ENCODE measurements at places on chromosomes 1 and 21.

GRCh38 chr1:193763266-193763665 is 576.9 kb upstream of the B3GALT2 start:
- DNase-seq: no peak

DNA sequence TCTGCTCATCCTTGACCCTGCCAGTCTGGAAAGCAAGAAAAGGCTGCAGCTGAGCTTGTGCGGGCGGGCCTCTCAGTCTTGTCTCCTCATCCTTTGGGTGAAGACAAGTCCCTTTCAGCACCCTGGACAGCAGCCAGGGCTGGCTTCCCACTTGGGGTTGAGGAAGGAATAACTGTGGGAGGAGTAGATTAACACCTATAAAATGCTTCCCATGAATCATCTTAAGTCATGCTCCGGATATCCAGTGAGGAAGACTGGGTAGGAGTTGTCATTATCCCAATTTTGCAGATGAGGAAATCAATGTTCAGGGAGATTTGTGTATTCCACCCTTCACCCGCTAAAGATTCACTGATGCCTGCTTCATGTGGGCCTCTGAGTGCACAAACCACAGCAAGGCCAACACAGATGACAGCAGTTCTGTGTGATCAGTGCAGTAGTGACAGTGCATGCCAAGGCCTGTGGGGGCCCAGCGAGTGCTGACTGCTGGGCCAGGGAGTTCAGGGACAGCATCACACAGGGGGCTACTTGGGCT is 20.1 kb upstream of the COL16A1 start:
- DNase-seq: peak; percentile 51

DNA sequence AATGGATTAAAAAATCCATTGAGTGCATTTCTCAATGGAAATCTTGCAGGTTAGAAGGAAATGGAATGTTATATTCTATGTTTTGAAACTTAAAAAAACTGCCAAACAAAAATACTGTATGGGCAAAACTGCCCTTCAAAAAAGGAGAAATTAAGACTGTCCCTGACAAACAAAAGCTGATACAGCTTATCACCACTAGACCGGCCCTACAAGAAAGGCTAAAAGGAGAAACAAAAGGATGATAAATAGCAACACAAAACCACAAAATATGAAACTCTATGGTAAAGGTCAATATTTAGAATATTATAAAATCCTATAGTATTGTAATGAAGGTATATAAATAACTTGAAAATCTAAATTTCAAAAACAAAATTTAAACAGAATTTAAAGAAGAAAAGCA is 60.0 kb downstream of the SLC25A24 start:
- no peak for DNase-seq

- no peak for DNase-seq
These were observed 35.3 kb upstream of the FCER1A start for GRCh38 chr1:159266832-159267231.

- DNase-seq: no peak
These were observed 58.6 kb downstream of the TLR5 start for GRCh38 chr1:223084464-223084866.

DNA sequence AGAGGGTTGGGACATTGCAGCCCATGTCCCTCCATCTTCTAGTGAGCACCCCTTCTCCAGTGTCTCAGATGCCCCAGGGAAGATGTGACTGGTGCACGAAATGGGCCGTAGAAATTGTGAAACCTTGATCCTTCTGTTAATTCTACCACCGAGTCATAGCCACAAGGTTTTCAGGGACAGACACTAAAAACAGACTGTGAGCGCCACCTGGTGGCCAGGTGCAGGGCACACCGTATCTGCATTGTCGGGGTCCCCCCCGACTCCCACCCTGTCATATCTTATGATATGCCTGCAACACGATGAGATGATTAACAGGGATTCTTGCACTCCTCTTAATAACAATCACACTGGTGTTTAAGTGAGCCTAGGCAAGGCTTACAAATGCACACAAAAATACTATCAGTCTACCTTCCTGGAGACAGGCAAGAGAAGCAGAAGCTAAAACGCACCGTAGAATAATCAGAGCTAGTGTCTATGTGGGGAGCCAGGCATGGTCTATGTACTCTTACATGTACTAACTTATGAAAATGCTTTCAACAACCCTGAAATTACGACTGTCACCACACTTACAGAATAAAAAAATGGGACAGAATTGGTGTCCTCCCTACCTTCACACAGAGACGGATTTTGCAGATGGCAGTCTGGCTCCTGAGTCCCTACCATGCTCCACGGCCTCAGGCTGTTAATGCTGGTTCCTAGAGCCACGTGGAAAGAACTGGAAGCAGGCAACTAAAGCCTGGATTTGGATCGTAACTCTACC is 57.9 kb downstream of the FHAD1 start:
- DNase-seq: no peak

DNA sequence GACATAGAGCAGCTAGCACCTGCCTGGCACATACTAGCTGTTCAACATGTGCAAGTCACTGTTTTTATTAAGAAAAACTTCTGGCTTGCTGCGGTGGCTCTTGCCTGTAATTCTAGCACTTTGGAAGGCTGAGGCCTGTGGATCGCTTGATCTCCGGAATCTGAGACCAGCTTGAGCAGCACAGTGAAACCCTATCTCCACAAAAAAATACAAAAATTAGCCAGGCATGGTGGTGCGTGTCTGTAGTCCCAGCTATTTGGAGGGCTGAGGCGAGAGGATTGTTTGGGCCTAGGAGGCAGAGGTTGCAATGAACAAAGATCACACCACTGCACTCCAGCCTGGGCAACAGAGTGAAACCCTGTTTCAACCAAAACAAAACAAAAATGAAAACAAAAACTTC is 27.7 kb upstream of the C8B start:
- no peak for DNase-seq

DNA sequence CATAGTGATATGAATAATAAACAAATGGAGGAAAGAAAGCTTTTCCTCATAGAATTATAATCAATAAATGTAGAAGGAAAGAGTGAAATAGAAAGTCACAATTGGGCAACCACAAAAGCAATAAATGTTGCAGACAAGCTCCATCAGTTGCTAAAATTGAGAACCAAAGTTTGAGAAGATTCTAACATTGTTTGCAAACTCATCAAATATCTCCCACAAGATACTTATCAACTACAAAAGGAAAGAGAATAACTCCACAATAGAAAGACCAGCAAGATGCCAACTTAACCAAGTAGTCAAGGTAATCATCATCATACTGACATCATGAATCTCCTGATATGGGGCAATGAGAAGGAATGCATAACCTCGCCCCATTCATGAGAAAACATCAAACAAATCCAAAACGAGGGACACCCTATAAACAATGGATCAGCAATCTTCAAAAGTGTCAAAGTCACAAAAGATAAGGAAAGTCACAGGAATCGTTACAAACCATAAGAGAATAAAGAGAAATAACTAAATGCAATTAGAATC is 16.4 kb downstream of the EIF4G3 start:
- no peak for DNase-seq

- DNase-seq: no peak
These were observed 46.1 kb downstream of the ECE1 start for GRCh38 chr1:21244154-21244553.

DNA sequence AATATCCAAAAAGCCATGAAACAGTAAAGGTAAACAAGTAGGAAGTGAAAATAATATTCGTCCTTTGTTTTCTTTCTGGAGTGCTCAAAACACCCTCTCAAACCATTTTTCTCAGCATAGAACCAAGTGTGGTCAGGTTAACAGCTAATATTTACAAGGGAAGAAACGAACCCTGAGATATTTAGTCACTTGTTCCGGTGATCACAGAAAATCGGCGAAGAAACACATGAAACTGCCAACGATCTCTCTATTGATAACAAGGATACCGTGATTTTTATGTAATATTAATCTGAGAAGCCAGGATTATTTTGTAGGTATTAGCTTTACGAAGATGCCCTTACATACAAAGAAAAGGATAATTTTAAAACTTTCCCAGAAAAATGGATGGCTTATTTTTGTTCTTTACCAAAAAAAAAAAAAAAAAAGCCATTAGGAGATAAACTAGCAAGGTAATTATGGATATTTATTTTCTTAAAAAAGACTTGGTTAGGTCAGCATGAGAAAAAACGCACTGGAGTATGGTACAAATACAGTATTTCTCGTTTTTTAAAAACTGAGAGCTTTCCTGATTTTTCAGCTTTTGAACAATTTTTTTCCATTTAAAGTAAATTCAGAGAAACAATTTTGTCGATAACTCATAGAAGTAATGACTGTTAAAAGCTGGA is 107.3 kb upstream of the HNRNPU start:
- no peak for DNase-seq

DNA sequence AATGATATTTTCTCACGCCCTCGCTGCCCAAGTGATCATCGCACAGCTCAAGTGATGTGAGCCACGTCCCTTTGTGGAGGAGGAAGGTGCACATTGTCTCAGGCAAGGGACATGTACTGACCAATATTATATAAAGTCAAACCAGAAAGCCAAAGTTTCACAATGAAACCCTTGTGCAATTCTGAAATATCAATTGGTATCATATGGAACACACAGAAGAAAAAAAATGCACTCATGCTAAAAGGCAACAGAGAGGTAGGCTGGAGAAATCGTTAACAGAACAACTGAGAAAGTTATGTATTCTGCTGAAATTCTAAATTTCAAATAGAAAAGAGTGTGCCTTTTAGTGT is 1.9 kb downstream of the JAM2 start:
- DNase-seq: no peak

GRCh38 chr1:29469457-29469856 is 233.1 kb downstream of the PTPRU start:
- DNase-seq: no peak

DNA sequence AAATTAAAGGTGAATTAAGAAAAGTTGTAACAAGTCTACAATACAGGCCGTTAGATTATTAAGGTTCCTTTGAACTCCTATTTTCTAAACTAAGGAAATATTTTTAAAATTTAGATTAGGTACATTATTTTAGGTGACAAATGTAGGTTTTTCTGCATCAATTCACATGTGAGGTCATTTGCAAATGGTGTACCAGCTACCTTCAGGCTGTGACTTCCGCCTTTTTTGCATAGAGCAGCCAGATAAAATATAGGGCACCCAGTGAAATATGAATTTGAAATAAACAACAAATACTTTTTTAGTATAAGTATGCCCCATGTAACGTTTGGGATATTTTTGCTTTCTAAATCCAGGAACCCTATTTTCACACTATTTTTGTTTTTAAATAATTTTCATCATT is 544.0 kb downstream of the LMO4 start:
- DNase-seq: no peak

DNA sequence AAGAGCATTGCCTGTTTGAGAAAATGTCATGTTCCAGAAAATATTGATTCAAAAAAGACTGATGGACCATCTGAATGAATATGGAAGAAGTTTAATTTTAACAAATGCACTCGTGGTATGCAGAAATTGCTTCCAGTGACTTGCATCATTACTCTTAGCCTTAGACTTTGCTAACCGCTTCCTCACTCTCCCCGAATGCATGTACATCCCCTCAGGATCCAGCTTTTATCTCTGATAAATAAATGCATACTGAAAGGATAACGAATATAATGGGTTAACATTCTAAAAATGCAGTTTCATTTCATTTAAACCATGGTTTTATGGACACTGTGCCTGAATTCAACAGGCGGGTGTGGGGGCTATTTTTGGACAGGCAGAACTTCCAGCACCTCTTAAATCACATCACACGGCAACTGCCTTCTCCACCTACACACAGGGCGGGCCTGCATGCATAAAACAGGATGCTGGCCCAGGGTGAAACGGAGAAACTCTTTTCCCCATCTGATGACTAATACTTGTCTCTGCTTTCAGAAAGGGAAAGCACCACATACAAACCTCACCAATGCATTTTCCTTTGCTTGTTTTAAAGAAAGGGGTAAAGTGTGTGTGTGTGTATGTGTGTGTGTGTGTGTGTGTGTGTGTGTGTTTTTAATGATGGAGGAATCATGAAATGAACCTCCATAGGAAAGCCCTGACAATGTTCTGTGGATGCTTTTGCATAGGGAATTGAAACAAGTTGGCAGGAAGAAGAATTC is 48.7 kb downstream of the SPAG17 start:
- no peak for DNase-seq

DNA sequence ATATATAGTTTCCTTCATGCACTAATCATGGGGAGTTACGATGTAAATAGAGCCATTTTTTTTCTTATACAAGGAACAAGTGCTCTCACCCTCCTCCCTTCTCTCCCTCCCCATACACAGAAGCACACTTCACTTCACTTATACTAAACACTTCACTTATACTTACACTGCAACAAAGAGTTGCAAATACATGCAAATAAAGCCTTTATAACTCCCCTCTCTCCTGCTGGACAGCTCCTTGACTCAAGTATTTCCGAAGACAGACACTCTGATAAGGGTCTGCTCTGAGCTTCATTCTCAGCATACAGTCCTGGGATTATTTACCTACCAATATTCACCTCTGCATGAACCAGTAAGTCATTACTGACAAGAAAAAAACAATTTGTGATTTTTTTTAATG is 35.6 kb upstream of the ERG start:
- DNase-seq: no peak

DNA sequence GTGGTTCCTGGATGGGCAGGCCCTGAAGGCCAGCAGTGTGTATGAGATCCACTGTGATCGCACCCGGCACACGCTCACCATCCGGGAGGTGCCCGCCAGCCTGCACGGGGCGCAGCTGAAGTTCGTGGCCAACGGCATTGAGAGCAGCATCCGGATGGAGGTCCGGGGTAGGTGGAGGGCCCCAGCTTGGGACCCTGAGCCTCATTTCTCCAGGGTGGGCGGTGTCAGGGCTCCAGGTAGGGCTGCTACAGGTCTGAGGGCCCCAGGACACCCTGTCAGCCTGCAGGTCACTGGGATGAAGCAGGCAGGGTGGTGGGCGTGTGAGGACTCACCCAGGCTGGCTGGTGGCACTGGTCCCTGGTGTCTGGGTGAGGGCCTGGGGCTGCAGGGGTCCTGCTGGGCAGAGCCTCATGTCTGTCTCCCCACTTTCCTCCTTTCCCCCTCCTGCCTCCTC is 7.8 kb downstream of the OBSCN start:
- DNase-seq: no peak

DNA sequence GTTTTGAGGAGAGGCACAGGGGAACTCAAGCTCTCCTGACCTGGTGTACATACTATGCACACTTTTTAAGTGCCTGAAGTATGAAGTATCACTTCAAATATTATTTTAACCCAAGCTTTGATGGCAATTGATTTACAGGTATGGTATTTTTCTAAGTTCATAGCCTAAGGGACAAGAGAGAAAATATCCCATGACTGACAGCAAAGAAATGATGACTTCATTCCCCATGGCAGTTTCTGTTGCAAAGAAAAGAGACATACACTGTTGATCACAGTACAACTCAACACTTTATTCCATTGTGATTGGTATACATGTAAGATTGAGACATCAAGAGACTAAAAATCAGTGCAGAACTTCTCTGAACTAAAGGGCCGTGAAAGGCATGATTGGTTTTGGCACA is 41.8 kb upstream of the BCL10 start:
- DNase-seq: no peak

DNA sequence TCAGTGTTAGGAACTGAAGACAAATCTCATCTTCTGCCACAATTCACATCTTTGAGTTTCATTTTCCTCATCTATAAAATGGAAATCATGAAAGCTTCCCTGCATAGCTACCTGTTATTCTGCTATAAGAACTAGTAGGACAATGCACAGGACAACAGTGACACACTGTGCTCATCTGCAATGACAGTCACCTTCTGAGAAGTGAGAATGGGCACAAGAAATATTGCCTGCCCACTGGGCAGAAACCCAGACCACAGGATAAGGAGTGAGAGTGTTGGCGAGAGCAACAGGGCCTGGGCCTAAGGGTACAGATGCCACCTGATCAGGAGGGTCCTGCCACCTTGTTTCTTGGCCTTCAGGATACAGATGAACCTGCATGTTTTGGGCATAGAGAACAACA is 23.3 kb upstream of the ARTN start:
- no peak for DNase-seq
